ENCODE measurements at places on chromosomes 7 and 10.
A peak's percentile ranks its signal among the peaks of the same experiment; 100 is the strongest.

GRCh38 chr7:33534833-33535232 lies 370.5 kb upstream of the BMPER start:
- DNase-seq: no peak

GRCh38 chr10:94571528-94571927 lies 25.9 kb downstream of the HELLS start:
- DNase-seq: no peak

DNA sequence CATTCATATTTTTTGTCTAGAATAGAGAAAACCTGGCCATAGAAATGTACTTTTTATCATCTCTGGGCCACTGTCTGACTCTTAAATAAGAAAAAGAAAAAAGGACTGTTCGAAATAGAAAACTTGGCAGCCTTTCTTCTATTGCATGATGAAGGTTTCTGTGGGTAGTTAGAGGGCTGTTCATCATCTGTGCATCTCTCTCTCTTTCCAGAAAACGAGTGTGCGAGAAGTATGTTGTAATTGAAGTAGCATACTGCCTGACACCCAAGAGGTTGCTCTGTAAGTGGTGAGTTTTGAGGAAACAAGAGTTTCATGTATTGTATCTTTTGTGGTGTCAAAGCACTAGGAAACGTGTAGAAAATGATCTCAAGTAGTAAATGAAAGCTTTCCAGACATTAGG lies 343.2 kb upstream of the TMEM229A start:
- DNase-seq: no peak

GRCh38 chr7:72032934-72033333 lies 379.2 kb downstream of the CALN1 start:
- DNase-seq: no peak

- no peak for DNase-seq
Observed at GRCh38 chr7:33336820-33337219, 207.5 kb downstream of the BBS9 start.

GRCh38 chr10:93816123-93816747 lies 58.5 kb downstream of the LGI1 start:
- DNase-seq: no peak

GRCh38 chr10:113381981-113382509 lies 170.8 kb upstream of the HABP2 start:
- no peak for DNase-seq

DNA sequence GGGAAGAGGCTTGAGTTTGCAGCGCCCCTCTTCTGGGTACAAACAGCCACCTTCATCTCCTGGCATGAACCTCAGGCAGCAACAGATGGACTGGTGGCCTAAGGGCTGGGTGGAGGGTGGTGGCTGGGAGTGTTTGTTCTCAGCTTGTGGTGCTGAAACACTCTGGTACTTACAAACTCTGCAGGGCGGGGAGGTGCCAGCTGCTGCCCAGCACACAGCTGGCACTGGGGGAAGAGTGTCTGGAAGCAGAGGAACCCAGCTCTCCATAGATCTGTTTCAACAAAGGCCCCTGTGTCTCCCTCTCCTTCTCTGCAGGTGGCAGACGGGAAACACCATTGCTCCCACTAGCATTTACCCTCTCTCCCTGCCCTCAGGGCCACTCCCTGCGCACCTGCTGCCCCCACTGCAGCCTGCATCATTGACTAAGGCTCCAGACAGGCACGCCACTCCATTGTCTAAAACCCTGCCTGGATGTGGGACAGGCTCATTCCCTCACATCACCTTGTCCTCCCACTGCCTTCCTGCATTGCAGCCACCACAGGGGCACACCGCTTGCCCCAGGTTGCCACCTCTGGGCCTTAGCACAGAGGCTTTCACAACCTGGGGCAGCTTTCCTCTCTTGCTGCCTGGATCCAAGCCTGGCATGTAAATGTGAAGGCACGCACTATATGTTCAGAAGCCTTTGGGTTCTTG lies 6.5 kb downstream of the ARHGAP22 start:
- no peak for DNase-seq

- no peak for DNase-seq
Observed at GRCh38 chr10:8987712-8988111, 933.2 kb downstream of the GATA3 start.

DNA sequence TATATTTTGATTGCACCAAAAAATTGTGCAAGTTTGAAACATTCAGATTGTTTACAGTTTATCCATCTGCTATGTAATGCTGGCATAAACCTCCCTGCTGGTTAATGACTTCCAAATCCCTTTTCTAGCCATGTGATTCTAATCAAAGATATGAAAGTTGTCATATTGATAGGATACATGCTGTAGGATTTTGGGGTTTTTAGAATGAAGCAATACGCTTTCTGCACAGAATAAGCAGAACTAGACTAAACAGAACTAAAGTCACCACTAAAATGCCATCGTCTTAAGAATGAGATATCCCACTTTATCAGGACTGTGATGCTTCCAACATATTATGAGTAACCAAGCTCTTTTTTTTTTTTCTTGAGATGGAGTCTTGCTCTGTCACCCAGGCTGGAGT lies 856 bp downstream of the SSMEM1 start:
- no peak for DNase-seq

GRCh38 chr7:111092406-111093236 lies 1.7 kb downstream of the LRRN3 start:
- no peak for DNase-seq

DNA sequence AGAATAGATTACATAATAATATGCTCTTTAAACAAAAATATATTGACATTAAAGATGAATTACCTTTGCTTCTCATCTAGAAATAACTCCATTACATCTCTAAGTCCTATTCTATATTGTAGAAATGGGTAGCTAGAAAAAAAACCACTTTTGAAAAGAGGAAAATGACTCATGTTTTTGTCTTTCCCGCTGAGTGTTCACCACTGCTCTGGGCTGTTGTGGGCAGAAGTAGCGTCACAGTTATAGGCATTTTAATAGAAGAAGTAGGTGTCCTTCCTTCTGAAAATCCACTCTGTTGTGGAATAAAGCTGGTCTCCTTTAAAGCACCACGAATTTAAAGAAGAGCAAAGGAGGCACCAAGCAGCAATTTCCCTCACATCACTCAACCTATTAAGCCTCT lies 117.6 kb upstream of the NFE2L3 start:
- no peak for DNase-seq

GRCh38 chr7:2734084-2734686 lies 46.2 kb downstream of the AMZ1 start:
- no peak for DNase-seq

- no peak for DNase-seq
Observed at GRCh38 chr10:26219676-26220075, 3.1 kb downstream of the GAD2 start.

DNA sequence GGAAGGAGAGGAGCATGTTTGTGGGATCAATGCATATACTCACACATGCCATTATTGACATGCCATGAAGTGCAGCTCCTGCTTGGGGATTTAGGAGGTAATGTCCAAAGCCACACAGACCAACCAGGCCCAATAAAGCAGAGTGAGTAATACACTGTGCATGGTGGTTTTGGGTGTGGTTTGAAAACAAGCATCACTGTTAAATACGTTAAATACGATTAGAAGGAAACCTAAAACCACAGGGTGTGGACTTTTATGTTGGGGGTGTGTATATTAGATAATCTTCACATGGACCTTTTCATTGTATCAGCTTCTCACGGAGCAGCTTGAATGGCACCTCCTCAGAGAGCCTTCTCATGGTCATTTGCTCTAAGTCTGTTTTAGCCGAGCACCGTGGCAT lies 10.4 kb upstream of the EIF3A start:
- DNase-seq: no peak

GRCh38 chr7:4140933-4141332 lies 541.2 kb upstream of the FOXK1 start:
- DNase-seq: no peak

DNA sequence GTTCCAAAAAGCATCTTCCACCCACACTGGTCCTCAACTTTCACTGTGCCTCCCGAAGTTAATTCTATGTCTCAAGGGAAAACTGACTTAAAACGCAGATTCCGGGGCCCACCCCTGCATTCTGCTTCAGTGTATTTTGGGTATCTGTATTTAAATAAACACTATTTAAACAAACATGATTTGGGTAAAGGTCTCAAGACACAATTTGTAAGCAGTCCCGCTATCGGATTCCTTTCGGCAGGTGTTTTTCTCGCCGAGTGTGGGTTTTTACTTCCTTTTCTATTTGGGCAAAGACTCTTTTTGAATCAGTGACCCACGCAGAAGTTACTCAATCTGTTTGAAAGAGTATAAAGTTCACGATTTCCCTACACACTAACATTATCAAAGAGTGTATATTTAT lies 1.2 kb downstream of the PDIA4 start:
- DNase-seq: no peak

- DNase-seq: no peak
Observed at GRCh38 chr7:158263964-158264748, 323.5 kb downstream of the PTPRN2 start.

DNA sequence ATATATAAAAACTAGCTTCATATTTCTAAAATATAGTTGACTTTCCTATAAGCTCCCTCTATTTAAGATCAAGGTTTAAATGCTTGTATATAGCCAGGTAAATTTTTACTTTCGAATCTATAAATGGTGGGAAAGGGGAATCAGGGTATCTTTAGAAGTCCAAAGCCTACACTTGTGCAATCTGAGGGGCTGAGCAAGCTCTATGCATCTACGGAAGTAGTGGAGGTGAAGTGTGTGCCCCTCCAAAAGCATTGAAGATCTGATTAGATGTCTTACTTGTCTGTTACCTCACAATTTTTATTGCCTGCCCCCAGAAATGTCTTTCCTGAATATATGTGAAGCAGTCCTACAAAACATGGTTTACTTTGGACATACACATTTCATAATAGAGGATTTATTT lies 1.6 kb downstream of the AKAP9 start:
- no peak for DNase-seq

DNA sequence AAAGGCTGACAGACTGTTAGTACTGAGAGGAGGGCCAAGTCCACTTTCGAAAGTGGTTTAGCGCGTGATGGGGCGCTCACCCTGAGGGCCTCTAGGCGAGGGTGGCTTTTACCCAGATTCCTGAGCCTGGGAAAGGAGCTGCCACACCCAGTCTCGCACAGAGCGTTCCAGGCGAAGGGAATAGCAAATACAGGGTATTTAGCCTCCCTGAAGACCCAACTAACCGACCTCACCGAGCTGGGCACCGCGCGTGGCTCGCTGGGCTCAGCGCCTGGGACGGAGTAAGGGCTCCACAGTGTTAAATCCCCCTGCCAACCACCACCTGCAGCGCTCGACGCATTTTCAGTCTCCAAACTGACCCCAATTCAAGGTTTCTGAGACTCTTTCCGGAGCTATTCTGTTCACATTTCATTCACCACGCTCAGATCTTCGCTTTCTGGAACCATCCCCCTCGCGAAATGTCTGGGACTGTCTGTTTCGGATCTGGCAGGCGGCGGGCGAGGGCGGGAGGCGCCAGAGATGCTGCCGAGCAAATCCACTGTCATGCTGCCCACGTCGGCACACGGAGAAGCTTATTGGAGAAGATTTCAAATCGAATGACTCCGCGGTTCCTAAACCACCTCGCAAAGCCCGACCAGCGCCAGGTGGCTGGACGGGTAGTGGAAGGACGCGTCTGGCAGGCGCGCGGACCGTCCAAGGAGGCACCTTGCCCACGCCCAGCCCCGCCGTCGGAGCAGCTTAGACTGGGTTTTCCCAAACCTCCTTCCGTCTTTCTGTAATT lies 1.4 kb upstream of the OSBPL3 start:
- DNase-seq: peak; percentile 37

GRCh38 chr10:31315453-31315852 lies 3.6 kb upstream of the ZEB1 start:
- DNase-seq: no peak

GRCh38 chr10:78314651-78315050 lies 281.0 kb downstream of the RPS24 start:
- DNase-seq: no peak

DNA sequence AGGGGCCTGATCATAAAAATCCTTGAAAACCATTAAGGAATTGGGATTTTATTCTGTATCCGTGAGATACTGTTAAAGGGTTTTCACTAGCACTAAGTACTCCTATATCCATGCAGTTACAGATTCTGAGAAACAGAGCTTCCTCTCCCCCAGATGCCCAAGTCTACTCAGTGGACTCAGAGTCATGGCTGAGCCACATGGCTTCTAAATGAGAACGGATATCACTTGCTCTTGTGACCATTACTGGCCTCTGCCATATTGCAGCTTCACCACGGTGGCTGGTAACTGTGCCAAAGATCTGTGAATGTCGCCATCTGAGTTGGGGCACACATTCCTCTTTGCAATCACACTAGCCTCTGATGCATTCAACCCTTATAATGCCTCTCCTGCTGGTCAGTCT lies 42.0 kb upstream of the PALS2 start:
- DNase-seq: no peak

DNA sequence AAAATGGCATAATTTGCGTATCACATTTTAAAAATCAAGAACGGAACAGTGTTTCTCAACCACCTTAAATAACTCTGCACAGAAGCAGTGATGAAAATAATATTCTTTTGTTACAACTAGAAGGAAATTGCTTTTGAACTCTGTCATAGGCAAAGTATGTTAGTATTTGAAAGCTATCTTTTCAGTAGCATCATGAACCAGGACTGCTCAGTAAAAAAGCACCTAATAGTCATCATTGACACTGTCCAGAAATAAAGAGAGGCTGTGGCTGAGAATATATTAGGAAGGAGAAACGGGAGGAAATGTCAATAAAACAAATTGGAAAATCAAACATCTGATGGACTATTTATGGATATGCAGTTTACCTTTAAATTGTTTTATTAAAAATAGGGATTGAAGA lies 237.2 kb upstream of the AKR1E2 start:
- DNase-seq: no peak

GRCh38 chr10:116521424-116522290 lies 24.1 kb upstream of the PNLIP start:
- no peak for DNase-seq

DNA sequence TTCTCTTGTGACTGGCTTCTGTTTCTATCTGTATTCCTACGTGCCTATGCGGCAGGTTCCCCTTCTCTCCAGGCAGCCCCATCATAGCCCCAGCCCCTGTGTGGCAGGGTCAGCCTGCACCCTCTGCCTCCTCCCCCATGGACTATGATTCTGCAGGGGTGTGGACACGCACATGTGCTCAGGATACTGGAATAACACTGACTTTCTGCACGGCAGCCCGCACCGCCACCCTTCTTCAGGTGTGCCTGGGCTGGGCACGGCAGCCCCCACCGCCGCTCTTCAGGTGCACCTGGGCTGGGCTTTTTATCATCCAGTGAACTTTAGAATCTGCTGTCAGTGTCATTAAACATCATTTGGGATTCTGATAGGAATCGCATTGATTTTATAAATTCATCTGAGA lies 202.6 kb upstream of the PPP2R2D start:
- no peak for DNase-seq

- no peak for DNase-seq
Observed at GRCh38 chr7:44969049-44969700, 9.6 kb downstream of the MYO1G start.

- DNase-seq: no peak
Observed at GRCh38 chr10:5157501-5157900, 27.4 kb downstream of the AKR1C8 start.
